ENCODE measurements at places on chromosomes 11 and 22.

GRCh38 chr11:126426820-126427749 lies 71.6 kb downstream of the ST3GAL4 start:
- DNase-seq, result no peak

DNA sequence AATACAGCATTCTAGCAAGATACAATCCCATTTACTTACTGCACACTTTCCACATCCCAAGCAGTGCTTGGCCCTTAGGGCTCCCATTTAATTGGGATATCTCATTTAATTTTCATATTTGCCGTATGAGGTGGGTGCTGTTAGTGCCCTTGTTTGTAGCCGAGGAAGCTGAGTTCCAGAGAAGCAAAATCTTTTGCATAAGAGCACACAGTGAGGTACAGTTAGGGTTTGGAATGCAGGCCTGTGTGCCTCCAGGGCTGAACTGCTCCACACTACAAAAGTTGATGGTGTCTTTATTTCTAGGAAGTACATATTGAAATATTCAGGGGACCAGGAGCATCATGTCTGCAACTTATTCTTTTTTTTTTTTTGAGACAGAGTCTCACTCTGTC lies 15.5 kb upstream of the TIMP3 start:
- no peak for DNase-seq

DNA sequence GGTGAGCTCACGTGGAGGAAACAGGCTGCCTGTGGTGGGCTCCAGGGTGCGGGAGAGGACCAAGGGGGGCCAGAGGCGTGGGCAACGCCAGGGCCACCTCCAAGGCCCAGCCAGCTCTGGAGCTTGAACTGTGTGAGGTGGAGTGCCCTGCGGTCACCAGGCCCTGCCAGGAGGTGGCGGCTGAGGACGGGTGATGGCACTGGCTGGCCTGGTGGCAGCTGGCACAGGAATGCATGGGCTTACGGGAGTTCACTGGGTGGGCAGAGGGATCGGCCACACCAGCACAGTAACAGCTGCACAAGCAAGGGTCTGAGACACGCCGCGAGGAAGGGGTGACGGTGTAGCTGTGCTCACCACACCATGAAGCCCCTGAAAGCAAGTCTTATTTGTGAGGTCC lies 15.8 kb downstream of the TOLLIP start:
- DNase-seq, result peak; percentile 24

GRCh38 chr11:40186437-40187263 lies 1272.8 kb downstream of the LRRC4C start:
- no peak for DNase-seq

DNA sequence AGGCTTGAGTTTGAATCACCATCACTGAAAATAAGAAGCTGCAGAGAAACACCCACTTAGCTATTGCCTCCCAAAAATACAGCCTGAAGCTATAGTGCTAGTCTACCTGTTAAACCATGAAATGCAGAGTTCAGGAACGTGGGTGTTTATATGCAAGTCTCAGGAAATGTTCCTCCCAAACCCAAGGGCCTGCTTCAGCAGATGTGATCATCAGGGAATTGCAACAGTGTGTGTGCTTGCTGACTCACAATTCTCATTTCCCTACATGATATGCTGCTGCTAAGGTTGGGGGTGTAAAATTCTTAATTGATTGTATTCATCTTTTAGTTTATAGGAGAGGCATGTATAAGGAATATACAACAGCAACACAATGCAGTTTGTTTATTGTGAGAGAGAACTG lies 49.6 kb downstream of the NUP98 start:
- no peak for DNase-seq

- no peak for DNase-seq
Measured at GRCh38 chr11:61120706-61121191, 18.5 kb downstream of the CD5 start.

DNA sequence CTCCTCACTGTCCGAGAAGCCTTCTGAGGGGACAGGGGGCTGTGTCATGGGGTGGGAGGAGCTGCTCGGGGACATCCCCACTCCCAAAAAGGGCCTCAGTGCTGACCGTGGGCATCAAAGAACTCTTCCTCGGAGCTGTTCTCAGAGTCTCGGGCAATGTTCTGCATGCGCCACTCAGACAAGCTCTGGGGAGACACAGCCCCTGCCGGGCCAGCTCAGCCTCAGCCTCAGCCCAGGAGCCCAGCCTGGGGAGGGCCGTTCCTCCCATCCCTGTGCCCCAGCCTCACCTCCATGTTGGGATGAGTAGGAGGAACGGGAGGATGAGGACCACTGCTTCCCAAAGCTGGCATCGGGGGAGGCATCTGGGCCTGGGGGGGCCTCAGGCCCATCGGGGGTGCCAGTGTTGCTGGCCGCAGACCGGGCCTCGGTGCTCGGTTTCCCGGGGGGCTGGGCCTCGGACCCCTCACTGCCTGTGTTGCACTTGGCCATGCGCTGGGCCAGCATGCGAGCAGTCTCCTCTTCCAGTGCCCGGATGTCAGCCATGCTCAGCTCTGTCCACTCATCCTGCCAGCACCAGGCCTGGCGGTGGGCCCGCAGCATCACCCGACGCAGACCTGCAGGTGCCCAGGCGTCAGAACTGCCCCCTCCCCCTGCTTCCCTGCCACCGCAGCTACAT lies 5.2 kb downstream of the PITPNM1 start:
- DNase-seq, result no peak

- DNase-seq, result no peak
Measured at GRCh38 chr11:1296287-1296686, 13.1 kb downstream of the TOLLIP start.

DNA sequence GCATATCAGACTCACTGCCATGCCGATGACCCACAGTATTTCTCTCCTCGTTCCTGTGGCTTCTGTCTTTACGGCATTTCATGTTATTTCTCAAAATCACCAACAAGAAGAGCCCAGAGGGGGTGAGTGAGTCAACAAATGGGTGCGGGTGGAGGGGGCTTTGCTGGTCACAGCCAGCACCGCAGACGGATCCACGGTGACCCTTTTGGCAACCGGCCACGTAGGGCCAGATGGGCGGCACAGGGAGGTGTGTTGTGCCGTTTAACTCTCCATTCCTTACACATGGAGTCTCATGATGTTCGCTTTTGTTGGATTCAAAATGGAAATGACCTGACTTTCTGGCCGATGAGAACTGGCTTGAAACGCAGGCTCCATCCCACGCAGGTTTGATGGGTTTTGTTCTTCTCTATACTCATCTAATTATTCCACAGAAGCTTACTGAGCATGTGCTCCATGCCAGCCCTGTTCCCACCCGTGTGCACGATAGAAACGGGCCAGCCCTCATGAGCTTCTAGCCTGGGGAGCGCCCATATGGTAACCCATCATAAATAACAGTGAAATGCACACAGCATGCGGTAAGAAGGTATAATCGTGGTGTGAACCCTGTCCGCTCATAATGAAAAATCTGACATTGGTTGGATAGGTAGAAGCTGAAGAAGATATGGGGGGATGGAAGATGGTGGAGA lies 319.9 kb downstream of the BRD1 start:
- no peak for DNase-seq

GRCh38 chr11:116975661-116976060 lies 122.6 kb downstream of the SIK3 start:
- no peak for DNase-seq

GRCh38 chr11:83845797-83846196 lies 559.6 kb upstream of the CCDC90B start:
- DNase-seq, result no peak

GRCh38 chr11:124190298-124191139 lies 7.4 kb downstream of the OR10D3 start:
- DNase-seq, result no peak

GRCh38 chr11:116513894-116514293 lies 258.9 kb downstream of the BUD13 start:
- peak; percentile 57 for DNase-seq

GRCh38 chr22:29144786-29145160 lies 60.9 kb upstream of the EMID1 start:
- no peak for DNase-seq

DNA sequence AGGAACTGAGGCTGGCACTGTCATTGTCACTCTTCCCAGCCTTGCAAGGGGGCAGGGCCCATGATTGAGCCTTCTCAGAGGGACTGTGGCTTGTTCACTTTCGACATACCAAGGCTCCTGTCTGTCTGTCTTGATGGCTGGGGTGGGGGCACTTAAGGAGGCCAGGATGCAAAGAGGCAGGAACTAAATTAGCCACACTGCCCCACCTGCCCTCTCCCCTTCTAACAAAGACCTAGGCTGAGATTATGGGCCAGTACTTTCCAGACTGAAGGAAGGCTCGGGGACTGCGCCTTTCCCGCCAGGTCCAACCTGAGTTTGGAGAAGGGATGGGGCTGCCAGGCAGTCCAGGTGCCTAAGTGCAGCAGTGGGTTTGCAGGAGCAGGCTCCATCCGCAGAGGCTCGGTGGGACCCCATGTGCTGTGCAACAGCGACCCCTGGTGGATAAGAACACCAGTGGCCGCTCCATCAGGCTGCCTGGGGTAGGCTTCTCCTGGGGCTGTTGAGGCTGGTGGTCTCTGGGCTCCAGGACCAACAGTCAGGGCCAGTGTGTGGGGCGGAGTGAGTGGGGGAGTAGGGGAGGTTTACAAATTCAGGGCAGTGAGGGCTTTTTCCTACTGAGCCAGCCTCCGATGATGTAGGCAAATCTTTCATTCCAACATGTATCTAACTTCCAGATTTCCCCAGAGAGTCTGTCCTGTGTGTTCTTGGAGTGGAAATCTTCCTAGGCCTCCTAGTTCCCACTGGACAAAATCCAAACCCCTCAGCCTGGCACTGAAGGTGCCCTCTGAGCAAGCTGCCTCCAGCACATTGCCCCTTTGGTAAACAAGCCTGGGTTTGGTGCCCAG lies 93.9 kb downstream of the INSC start:
- peak; percentile 80 for DNase-seq

GRCh38 chr11:62905927-62906531 lies 15.1 kb downstream of the CHRM1 start:
- peak; percentile 83 for DNase-seq

DNA sequence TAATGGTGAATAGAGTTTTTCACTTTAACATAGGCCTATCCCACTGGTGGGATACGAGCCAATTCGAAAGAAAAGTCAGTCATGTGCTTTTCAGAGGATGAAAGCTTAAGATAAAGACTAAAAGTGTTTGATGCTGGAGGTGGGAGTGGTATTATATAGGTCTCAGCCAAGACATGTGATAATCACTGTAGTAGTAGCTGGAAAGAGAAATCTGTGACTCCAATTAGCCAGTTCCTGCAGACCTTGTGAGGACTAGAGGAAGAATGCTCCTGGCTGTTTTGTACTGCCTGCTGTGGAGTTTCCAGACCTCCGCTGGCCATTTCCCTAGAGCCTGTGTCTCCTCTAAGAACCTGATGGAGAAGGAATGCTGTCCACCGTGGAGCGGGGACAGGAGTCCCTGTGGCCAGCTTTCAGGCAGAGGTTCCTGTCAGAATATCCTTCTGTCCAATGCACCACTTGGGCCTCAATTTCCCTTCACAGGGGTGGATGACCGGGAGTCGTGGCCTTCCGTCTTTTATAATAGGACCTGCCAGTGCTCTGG lies at the start of gene TYR:
TYR (plus strand) TSS at position 185 of the 541 bp plus-strand sequence; CDS start at position 264, 79 bp downstream.
- no peak for DNase-seq

All from stimulated activated CD4-positive, alpha-beta T cell treated with anti-CD3 and anti-CD28 coated beads, Interleukin-15, amount 100 ng/mL, for 24 hours (primary cell).